ENCODE measurements at places on chromosomes 1 and 21.

DNA sequence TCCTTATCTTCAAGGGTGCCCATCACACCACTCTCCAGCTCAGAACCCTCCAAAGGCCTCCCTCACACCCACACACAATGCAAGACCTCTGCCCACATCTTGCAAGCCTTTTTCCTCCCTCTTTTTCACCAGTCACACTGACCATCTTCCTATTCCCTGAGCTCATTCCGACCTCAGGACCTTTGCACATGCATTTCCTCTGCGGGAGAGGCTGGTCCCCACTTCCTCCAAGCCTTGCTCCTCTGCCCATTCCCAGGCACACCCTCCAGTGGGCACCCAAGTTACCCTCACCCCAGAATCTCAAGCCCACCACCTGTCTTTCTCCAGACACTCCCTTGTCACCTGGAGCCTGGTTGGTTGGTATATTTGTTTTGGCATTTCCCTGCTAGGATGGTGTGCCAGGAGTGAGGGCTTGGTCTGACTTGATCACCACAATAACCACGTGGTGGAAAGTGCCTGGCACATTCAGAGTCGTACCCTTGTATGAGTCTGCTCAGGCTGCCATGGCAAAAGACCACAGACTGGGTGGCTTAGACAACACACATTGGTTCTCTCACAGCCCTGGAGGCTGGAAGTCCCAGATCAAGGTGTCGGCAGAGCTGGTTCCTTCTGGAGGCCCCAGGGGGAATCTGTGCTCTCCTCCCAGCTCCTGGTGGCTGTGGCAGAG is 13.2 kb downstream of the MX2 start:
- DNase-seq: no peak

- DNase-seq: peak; percentile 79
These were observed 20.5 kb downstream of the RCSD1 start for GRCh38 chr1:167650269-167651160.

DNA sequence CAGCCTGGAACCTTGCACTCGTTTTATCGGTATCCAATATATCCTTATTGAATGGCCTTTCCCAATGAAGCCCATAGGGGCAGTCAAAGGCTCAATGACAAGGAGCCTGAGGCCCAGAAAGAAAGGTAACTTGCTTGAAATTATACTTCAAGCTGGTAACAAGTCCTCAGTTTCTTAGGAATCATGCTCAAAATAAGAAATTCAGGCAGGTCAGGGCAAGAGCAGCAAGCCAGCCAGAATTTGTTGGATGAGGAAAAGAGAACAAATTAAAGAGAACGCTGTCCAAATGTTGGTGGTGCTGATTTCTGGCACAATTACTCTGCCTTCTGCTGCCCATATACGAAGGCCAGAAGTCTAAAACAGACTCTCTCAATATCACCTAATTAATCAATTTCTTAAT is 77.6 kb downstream of the DDX20 start:
- no peak for DNase-seq

DNA sequence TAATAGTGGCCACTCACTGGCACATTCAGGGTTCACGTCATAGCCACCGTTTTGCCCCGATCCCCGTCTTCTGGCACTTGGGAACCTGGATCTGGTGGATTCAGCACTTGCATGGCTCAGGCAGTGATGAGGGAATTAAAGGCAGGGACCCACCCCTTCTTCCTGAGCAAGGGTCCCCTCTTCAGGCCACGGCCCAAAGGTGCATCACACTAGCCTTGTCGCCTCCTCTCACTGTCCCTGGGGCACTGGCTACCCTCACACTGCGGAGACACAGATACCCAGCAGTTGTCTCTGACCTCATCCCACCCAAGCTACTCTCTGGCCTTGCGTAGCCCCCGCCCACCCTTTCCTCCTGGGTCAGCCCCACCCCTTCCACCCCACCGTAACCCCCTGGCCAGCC is 19.9 kb upstream of the LDLRAP1 start:
- DNase-seq: no peak

- DNase-seq: no peak
These were observed 115.9 kb downstream of the NEGR1 start for GRCh38 chr1:72166426-72166825.

- DNase-seq: no peak
These were observed 1.9 kb downstream of the PLCH2 start for GRCh38 chr1:2477791-2478499.

GRCh38 chr1:27307874-27308598 is 13.9 kb upstream of the TMEM222 start:
- no peak for DNase-seq

Data from SW480 (cell line).